ENCODE measurements at places on chromosomes 12 and 14.

DNA sequence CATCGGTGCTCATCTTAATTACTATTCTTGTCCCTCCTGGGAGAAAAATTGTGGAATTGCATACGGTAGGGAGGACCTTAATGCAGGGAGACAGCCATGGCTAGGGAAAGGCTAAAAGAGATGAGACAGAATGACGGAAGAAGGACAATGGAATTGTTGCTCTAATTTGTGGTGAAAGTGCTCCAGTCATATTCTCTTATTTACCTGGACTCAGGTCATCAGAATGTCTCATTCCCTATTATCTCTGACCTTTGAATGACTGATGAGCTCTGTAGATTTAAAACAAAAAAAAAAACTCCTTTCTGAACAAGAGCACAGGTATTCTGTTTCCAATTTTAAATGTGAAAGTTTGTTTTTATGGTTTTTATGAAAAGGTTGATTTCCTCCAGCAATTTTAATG lies 8.6 kb upstream of the EPS8 start:
- no peak for DNase-seq

- DNase-seq, result no peak
Measured at GRCh38 chr12:56836800-56837663, 73.9 kb downstream of the HSD17B6 start.

- no peak for DNase-seq
Measured at GRCh38 chr14:72024043-72024407, 91.8 kb downstream of the RGS6 start.

GRCh38 chr12:9902539-9903228 lies 21.4 kb downstream of the KLRF2 start:
- no peak for DNase-seq

GRCh38 chr12:89390802-89391673 lies 38.7 kb upstream of the DUSP6 start:
- no peak for DNase-seq

Measured in D721Med (cell line).